ENCODE measurements at places on chromosomes 3 and 15.

DNA sequence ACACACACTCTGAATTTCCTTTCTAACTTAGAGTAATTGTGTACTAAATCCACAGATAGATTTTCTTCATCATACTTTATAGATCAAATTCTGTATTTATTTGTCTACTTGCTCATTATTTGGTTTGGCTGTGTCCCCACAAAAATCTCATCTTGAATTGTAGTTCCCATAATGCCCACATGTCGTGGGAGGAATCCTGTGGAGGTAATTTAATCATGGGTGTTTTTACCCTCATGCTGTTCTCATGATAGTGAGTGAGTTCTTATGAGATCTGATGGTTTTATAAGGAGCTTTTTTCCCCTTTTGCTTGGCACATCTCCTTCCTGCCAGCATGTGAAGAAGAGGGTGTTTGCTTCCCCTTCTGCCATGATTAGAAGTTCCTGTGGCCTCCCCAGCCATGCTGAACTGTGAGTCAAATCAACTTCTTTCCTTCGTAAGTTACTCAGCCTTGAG lies 198.3 kb upstream of the TGFBR2 start:
- DNase-seq: no peak

DNA sequence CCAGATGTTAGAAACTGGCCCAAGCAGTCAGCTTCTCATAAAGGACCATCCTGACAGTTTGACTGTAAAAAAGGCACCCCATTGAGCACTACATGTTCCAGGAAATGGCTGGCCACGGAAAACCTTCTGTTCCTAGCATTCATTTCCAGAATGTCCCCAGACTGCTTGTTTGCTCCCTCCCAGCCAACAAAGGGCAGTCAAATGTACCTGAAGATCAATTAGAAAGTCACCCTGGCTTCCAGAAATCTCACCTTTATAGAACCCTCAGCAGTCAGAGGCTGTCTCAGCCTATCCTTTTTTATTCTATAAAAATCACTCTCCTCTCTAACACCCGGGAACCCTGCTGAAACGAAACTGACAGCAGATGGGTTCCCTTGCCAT lies 784 bp upstream of the SAMMSON start:
- DNase-seq: no peak

DNA sequence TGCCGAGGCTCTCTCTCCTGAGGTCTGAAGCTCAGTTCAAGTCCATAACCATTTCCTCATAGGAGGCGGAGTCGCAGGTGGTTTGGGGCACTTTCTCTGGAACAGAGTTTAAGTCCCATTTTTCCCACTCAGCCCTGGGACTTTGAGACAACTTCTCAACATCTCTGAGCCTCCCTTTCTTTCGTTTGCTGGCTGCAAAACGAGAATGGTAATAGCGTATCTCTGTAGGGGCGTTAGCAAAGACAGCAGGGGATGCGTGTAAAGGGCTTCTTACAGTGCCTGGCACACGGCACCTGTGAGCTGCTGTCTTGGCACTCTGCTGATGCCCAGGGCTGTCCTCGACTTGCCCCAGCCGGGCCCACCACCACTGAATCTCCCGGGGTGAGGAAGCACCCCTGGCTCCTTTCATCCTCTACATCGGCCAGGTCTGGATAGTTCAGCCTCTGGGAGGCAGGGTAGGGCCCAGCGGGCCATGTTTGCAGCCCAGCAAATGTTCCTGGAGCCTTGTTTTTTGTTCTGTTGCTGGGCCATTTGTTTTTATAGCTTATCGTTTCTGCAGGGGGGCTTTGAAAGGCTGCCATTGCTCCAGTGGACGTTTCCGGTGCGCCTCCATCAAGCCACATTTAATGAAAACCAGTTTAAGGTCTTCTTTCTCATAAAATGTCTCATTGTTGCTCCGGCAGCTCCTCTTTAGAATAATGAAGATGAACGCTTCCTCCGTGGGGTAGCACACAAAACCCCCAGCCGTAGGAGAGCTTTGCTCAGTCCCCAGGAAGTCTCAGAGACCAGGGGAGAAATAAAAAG lies 60.0 kb upstream of the WNT5A start:
- DNase-seq: no peak

- no peak for DNase-seq
Measured at GRCh38 chr3:11826628-11827265, 19.9 kb downstream of the TAMM41 start.

DNA sequence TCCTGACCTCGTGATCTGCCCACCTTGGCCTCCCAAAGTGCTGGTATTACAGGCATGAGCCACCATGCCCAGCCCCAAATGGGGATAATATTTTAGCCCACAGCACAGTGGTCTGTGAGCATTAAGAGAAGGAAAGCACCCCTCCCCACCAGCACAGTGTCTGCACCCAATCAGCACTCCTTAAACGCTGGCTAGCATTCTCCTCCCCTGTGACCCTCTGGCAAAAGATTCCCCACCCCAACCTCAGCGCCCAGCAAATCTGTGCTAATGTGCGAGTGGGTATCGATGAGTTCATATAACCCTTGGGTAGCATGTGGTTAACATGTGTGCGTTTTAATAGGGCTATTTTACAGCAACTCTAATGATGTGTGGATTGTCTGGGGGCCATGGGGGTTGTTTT lies 18.3 kb upstream of the EPHB3 start:
- no peak for DNase-seq

DNA sequence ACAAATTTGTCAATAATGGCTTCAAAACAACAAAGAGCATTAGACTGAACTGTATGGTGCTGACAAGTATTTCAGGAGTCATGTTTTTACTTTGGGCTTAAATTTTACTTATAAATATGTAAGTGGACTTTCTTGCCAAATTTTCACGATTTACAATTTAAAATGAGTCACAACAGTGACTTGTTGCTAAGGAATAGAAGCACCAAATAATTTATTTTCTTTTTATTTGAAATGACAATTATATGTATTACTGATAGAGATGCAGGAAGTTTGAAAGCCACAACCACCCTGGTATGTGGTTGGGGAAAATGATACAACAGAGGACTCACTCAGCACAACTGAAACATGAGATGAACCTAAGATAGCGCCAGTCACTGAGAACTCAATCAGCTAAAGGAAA lies 90.3 kb downstream of the FMN1 start:
- DNase-seq: no peak

DNA sequence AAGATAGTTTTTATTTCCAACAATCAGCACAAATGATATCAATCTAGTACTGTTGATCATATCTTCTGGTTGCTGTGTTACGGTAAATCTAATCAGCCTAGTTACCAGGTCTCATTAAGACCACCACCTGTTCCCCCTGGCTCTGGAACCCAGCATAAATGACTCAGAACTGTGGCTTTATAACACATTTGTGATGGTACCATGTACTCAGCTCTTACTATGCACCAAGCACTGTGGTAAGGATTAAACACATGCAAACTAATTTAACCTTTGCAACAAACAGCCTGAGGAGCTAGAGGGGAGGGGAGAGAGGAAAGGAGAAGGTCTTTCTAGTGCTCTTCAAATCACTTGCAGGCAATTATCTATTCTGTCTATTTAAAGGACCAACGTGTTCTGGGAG lies 173.9 kb upstream of the LMCD1 start:
- DNase-seq: no peak

DNA sequence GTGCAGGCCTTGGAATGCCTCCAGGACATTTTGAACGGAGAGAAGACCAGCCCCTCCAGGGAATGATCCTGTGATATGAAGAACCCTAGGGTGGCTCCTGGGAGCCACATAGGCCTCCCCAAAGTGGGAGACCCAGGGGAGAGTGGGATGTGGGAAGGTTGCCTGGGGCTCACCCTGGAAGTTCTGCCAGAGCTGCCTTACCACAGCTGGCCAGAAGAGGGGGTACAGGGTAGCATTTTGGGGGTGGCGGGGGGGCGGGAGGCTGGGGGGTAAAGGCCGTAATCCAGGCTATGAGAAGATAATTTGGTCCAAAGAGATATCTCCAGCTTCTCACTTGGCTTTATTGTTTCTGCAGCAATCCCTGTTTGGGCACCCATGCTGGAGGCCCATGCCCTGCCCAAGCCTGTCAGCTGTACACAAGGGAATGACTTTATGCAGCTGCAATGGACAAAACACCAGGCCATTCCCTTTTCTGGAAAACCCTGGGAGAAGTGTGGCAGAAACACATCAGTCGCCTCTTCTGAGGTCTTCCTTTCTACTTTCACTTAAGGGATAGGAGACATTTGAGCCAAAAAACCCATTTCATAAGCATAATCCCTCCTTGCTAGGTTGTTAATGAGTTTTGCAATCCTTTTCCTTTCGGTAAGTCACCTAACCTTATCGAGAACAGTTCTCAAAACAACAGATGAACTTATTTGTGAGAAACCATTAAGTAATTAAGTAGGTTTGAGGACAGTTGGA lies 11.0 kb upstream of the MUSTN1 start:
- DNase-seq: no peak

DNA sequence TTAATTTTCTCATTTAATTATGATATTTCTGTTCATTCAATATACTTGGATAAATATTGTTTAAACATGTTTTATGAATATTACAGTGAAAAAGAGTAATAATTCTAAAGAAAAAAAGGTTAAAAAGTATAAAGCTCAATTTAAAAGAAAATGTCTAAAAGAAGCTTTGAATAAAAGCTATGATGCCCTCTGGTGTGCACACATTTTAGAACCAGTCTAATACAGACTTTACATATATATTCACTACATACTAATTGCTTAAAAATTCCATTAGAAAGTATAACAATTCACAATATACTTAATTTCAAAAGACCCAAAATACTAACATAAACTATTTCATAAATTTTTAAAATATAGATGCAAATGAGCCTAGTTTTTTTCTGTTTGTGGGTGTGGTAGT lies 909.1 kb upstream of the ROBO1 start:
- DNase-seq: no peak

GRCh38 chr3:149977386-149977785 lies 6.7 kb upstream of the PFN2 start:
- DNase-seq: no peak

DNA sequence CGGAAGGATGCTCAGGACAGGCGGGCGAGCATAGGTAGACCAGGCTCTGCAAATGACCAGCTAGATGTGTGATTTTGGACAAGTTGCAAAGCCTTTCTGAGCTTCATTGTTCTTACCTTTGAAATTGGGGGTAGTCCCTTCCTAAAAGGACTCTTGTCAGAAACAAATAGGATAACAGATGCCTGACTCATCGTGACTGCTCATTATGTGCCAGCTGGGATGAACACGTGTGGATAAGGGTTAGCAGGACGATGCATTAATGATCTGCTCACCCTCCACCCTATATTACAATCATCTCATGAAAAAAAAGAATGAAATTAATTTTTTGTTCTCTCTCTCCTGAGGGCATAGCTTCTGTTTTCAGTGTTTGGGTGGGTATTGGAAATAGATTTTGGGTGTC lies 223.4 kb downstream of the NR2F2 start:
- DNase-seq: no peak

DNA sequence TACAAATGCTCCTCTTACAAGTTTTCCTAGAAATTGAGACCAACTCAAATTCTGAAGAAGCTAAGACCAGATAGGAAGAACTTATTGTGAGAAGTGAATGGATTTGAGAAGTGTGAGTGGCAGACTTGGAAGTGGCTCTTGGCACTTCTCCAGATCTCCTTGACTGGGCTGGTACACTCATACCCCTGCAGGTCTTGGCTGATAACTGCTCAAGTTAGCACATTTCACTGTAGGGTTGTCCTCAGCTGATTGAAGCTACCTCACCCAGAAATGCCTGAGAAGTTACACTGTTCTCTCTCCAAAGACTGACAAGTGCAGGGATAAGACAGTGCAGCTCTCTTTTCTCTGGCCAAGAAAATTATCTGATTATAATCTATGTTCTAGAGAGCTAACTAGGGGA lies 16.5 kb upstream of the CLDN1 start:
- peak; percentile 53 for DNase-seq

GRCh38 chr15:89459271-89460038 lies 36.9 kb downstream of the RHCG start:
- DNase-seq: no peak

GRCh38 chr3:76942101-76942500 lies 97.8 kb upstream of the ROBO2 start:
- no peak for DNase-seq

DNA sequence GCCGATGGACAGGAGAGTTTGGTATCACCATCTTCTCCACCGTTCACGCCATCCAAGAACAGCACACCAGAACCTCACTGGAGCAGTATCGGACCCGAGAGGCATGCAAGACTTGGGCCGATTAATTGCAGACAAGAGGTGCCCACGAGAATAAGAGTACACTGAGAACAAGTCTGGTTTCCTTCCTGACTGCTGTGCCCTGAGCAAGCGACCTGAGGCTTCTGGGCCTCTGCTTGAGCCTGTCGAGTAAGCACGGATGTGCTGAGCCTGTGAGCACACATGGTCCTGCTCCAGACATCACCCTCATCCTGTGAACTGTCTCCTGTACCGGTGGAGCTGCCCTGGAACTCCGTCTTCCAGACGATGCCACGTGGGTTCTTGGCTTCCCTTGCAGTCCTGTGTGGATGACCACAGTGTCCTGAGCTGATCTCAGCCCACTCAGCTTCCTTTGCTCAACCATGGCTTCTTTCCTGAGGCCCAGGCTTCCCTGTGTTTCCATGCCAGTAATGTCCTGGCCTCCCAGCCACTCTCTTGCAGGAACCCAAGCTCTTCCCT lies 34.3 kb upstream of the SNRPA1 start:
- no peak for DNase-seq

- DNase-seq: no peak
Measured at GRCh38 chr3:169575381-169575780, 88.1 kb downstream of the MECOM start.

DNA sequence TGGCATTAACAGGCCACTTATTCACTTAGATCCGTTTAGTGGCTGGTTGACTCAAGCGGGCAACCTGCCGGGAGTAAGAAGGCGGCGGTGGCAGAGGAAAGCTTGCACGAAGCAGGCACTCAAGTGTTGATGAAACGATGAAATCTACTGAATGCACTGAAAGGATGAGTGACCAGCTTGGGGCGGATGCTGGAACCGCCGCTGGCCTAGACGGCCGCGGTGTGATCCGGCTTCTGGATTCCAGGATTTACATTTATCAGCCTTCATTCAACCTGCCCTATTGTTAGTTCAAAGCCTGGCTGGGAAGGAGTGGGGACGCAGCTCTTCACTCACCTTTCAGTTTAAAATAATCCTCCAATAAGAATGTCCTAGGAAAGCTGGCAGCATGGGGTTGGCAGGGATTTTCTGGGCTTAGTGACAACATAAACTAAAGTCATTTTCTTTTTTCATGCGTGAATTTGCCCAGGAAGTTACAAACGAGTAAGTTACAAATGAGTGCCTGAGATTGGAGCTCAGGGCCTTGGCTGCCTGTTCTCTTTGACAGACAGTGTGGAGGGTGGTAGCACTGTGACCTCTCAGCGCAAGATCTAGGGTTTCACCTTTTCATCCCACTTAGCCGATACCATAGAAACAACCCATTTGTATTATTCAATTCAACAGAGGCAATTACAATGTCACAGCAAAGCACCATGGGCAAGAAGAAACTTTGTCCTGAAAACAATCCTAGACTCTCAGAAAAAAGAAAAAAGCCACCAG lies 1.1 kb upstream of the PLCH1 start:
- DNase-seq: no peak

DNA sequence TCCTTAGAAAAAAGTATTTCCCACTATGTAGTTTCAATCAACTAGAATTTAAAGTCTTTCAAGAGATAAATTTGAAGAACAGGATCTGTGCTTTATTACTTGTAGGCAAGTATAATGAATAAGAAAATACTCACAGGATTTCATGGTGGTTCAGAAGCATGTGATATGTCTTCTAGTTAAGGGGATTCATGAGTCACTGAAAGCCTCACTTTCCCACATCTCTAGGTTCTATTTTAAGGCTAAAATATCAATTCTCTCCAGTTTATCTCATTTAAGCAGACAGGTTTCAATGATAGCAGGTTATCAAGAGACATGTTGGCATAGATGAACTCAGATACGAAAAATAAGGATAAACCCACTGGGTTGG lies 437.8 kb upstream of the BCHE start:
- DNase-seq: no peak
